ENCODE measurements at places on chromosomes 4 and X.

- no peak for DNase-seq
These were observed 10.5 kb downstream of the PGM2 start for GRCh38 chr4:37836838-37837440.

GRCh38 chr4:7847206-7847605 lies 92.5 kb downstream of the AFAP1 start:
- no peak for DNase-seq

GRCh38 chr4:143355540-143356217 lies 19.0 kb downstream of the GAB1 start:
- no peak for DNase-seq

GRCh38 chrX:130100180-130100579 lies 10.1 kb downstream of the ELF4 start:
- DNase-seq = no peak

DNA sequence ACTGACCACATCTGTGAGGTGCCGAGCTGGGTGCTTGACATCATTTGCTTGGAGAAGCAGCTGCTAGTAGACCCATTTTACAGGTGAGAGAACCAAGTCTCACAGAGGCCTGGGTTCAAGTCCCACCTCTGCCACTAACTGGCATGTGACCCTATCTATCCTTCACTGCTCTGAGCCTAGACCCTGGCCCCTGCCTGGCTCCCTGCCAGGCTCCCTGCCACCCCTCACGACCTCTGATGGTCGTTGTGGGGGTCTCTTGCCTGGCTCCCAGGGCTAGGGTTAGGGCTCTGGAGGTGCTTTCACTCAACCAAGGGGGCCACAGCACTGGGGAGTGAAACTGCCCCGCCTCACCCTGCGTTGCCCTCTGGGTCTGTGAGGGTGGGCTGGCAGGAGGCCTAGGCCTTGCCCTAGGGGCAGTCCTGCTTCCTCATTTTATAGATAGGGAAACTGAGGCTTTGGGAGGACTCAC lies 7.2 kb upstream of the ADD1 start:
- DNase-seq = no peak

DNA sequence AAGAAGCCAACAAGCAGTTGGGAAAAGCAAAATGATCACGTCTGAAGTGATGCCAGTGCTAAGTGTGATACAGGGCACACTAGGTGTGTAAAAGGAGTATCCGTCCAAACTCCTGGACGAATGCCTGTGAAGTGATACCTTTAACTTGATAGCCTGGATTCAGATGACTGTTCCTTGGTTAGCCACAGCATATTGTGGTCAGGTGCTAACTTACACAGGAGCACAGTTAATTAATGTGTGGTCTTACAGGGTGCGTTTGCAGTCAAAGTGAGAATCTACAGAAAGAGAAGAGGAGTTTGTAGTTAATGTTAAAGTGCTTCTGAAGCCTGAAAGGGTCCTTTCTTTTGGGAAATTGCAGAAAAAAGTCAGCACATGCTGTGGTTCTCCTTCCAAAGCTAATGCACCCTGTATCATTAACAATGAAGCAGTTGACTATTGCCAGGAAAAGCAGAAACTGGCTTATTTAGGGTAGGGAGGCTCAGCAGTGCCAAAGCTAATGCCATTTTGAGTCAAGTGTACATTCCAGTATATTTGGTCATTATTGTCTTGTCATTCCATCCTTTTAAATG lies 61.1 kb downstream of the DCLK2 start:
- DNase-seq = no peak

DNA sequence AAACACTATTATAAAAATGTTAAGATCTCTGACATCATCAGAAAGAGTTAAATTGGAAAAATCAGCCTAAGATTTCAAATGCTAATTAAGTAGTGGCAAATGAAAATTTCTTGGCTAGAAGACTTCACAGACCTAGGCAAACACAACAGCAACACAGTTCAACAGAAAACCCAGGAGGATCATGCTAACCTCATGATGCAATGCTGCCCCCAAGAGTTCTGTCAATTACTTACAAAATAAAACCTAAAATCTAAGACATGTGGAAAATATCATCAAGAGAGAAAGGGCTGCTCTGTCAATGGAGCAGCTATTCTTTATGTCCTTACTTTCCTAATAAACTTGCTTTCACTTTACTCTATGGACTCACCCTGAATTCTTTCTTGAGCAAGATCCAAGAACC lies 21.0 kb downstream of the S100G start:
- no peak for DNase-seq

All from activated CD8-positive, alpha-beta memory T cell treated with anti-CD3 and anti-CD28 coated beads for 1 hour (primary cell).